ENCODE measurements at places on chromosomes 5 and 9. TPM values are rescaled to one million over a fixed set of nuclear protein-coding genes. Genes with fewer than 3 reads are reported as not detected.

Gene FOXD4
- 0.14 TPM for total RNA-seq

Gene TXNDC15
- total RNA-seq, result 104 TPM

Gene IFNA21
- not detected for total RNA-seq

DNA sequence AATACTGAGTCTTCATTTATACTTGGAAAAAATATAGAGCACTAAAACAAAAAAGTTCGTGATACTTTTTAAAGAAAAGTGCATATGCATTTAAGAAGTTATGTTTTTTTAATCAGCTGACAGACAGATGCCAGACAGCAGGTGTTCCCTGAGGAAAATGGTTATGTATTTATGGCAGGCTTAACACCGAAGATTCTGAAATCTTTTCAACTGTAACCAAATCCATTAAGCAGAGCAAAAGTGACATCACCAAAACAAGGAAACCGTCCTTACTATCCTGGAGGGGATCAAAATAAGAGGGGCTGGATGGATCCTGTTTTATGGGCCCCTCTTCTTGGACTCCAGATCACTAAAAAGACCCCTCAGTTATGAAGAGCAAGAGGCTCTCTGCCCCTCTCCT is 404.9 kb upstream of the ADAMTS16 start:
- no peak for DNase-seq

DNA sequence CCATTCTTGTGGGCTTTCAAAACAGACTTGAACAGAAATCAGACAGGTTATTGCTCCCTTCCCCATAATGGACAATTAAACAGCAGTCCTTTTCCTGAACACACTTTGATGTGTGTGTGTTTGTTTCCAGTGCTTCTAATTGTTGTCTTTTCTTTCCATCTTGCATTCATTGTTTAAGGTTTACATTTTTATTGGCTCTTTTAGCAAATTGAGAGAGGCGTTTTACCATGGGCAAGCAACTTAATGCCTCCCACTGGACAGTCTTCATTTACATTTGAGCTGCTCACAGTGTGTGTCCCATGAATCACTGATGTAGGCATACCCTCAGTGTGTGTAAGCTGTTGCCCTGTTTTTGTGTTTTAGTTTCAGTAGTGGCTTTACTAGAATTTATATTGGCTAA is 25.0 kb downstream of the WDR36 start:
- no peak for DNase-seq

- DNase-seq, result no peak
Measured at GRCh38 chr9:134182554-134183085, 18.3 kb upstream of the RNU6ATAC start.

DNA sequence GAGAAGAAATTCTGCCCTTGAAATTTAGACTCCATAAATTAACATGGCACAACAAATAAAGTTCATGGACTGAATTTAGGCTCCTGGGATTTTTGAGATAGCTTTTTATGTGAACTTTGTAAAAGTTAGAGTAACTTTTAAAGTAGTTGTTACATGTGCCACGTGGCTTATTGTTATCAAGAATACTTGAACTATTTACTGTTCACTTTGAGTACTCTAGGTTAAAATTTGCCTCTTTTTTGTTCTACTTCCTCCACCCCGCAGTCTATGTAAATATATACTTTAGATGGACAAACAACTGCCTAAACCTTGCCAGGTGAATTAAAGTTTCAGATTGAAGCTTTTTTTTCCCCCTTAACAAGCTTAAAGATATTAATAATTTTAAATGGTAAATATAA is 457.9 kb downstream of the RAB3C start:
- DNase-seq, result no peak

- no peak for DNase-seq
Measured at GRCh38 chr9:69175486-69175885, 1.4 kb downstream of the TJP2 start.

DNA sequence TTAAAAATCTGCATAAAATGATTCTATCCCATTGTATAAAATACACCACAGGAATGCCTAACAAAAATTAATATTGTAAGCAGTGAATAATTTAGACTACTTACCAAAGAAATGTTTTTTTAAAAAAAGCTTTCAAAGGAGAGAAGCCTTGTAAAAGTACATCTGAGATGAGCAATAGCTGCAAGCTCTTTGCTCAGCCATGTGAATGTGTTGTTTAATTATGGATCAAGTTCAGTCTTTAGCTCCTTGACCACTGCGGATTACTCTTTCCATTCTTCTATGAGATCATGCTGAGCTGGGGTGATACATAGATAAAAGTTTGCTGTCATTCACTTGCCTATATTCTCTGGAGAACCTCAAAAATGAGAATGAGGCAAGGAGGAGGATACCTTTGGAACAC is 782.4 kb upstream of the ZNF608 start:
- no peak for DNase-seq

- DNase-seq, result no peak
Measured at GRCh38 chr9:76873056-76873792, 32.7 kb downstream of the PRUNE2 start.
